ENCODE measurements at places on chromosomes 3 and 15.

- no peak for DNase-seq
These were observed 6.3 kb downstream of the MTMR10 start for GRCh38 chr15:30985081-30985531.

GRCh38 chr3:101068876-101069606 lies 75.8 kb upstream of the ABI3BP start:
- no peak for DNase-seq

GRCh38 chr15:52523647-52524046 lies 5.0 kb downstream of the MYO5A start:
- no peak for DNase-seq

- DNase-seq: no peak
These were observed 50.6 kb upstream of the SPATA16 start for GRCh38 chr3:173191611-173192010.

DNA sequence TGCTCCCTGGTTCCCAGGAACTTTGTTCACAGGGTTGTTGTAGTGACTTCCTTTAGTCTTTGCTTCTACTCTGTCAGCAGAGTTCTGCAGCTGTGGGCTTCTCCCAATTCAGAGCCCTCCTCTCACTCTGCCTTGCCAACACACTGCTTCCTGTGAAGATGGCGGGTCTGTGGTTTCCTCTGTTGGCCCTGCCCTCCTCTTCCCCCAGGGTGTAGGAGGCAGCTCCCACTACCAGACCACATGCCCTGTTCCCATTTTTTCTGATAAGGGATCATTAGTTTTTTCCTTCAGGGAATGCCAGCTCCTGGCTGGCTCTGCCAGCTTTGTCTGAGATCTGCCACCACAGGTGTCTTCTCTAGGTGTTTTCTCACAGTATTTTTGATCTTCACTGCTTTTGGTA lies 12.7 kb downstream of the SPSB4 start:
- no peak for DNase-seq
